HCT116 (cell line): ENCODE measurements at places on chromosomes 1 and 21. TPM values are rescaled to one million over a fixed set of nuclear protein-coding genes. Genes with fewer than 3 reads are reported as not detected.

- H3K4me1 ChIP-seq = no peaks in the 10 kb centered on the region
- H3K27me3 ChIP-seq = no peaks in the 10 kb centered on the region
- H3K27ac ChIP-seq = no peak overlapping the region
- H3K36me3 ChIP-seq = no peaks in the 10 kb centered on the region
- no peak overlapping the region for H3K4me3 ChIP-seq
- DNase-seq = no peak
These were observed 14.5 kb downstream of the CFHR4 start for GRCh38 chr1:196902344-196902743.

The MRPL20 gene
- total RNA-seq = 131 TPM

DNA sequence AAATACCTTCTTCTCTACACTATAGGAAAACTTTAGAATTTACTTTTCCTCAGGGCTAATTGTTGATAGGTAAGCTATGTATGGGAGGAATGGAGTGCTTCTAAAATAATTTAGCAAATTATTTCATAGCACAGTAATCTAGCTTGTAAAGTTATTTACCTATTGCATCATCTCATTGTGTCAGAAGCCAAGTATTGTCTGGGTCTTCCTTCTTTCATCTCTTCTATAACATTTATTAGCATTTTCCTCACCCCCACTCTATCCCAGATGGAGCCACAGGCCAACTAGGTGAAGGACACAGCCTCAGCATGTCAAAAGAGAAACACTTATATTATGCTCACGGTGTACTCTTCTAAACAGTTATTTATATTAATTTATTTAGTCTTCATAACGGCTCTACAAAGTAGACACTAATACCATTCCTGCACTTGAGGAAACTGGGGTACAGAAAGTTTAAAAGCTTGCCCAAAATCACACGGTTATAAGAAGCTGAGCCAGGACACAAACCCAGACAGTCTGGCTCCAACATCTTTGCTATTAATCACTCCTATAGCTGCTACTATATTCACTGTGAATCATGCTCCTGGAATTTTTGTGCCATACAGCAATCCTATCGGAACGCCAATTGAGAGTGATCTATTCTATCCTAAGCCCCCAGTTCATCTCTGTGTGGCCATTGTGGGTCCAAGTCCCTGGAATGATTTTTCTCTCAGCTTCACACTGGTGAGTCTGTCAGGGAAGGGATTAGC is 43.1 kb downstream of the OR10J5 start:
- no peak for DNase-seq
- H3K27me3 ChIP-seq = no peaks in the 10 kb centered on the region
- H3K4me1 ChIP-seq = no peaks in the 10 kb centered on the region
- no peak overlapping the region for H3K4me3 ChIP-seq
- H3K36me3 ChIP-seq = no peaks in the 10 kb centered on the region

The PCBP3 gene
- total RNA-seq = 3.1 TPM

DNA sequence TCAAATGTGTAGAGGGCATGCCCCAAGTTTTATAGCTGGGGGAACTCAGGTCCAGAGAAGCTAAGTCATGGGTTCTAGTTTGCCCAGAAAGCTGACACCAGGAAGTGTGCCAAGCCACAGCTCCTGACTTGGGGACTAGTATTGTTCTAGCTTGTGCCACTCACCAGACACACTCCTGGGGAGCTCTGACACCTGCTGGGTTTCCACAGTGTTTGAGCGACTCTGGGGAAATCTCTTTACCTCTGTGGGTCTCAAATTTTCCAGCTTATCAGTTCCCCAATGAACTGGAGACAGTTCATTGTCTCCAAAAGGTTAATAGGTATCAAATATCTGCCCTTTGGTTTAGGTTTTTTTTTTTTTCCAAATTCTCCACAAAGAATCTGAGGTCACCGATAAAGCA is 4.2 kb downstream of the KISS1 start:
- H3K27me3 ChIP-seq = no peaks in the 10 kb centered on the region
- no peaks in the 10 kb centered on the region for H3K36me3 ChIP-seq
- H3K27ac ChIP-seq = no peak overlapping the region
- no peak for DNase-seq
- no peak overlapping the region for H3K4me3 ChIP-seq
- peaks cover 25% of the 10 kb centered on the region for H3K4me1 ChIP-seq

DNA sequence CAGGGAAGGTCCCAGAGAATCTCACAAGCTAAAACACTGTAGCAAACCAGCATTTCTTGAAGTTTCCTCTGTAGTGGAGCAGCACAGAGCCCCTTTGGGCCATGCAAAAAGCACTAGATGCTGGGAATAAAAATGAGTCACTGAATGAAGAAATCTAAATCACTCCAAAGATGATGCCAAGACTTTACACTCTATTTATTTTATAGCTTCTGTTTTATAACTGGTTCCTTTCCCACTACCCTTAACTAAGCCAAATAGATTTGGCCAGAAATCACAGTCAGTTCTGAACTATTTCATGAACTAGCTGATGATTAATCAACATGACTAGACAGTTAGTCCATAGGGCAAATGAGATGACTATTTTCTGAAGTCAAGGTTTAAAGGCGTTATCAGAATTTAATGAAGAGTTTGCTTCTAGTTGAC is 89.5 kb downstream of the SCMH1 start:
- DNase-seq = no peak
- peaks cover 8% of the 10 kb centered on the region; the same call in 1 of the 2 replicates for H3K36me3 ChIP-seq
- no peak overlapping the region for H3K4me3 ChIP-seq

The SH2D5 gene
- total RNA-seq = 10.4 TPM

- no peak overlapping the region for H3K27ac ChIP-seq
- no peak for DNase-seq
- H3K4me3 ChIP-seq = no peak overlapping the region
- no peaks in the 10 kb centered on the region for H3K27me3 ChIP-seq
- no peaks in the 10 kb centered on the region for H3K36me3 ChIP-seq
These were observed 71.3 kb upstream of the S1PR1 start for GRCh38 chr1:101165532-101165931.

DNA sequence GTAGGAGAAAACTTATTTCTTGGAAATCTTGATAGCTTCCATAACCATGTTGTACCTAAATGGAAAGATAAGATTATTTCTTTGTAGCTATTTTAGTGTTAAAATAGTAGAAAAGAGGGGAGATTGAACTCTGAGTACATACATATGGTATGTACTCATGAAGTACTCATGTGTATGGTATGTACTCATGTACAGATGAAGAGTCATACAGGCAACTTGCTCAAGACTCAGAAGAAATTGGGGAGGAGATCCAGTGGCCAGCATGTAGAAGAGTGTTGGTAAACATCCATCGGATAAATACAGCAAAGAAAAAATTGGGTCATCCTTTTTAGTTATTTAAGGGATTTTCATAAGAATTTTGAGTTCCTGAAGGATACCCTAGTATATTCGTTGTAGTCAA is 29.0 kb downstream of the MDM4 start:
- no peak overlapping the region for H3K4me3 ChIP-seq
- no peak overlapping the region for H3K27ac ChIP-seq
- no peak for DNase-seq

The LDLRAD1 gene
- total RNA-seq = 0.30 TPM

DNA sequence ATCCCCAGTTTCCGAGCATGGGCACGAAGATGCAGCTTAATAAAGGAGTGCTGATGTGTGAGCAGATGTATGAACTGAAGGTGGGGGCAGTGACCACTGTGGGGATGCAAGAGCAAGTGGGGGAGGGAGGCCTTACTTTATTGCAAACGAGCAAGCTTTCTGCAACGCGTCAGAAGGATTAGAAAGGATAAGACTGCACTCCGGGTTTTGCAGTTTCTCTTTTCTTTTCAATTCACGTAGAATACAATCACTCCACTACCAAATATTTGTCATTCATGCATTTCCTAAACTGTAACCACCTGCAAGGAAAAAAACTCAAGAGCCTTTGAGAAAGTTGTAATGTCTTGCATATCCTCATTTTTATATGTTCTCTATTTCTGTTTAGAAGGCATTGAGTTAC is 4.3 kb upstream of the OR2C3 start:
- H3K36me3 ChIP-seq = no peaks in the 10 kb centered on the region
- H3K4me1 ChIP-seq = no peaks in the 10 kb centered on the region
- no peak overlapping the region for H3K27ac ChIP-seq
- DNase-seq = no peak
- no peaks in the 10 kb centered on the region for H3K27me3 ChIP-seq

- H3K36me3 ChIP-seq = no peaks in the 10 kb centered on the region
- no peak overlapping the region for H3K27ac ChIP-seq
- H3K4me1 ChIP-seq = no peaks in the 10 kb centered on the region
- no peaks in the 10 kb centered on the region for H3K27me3 ChIP-seq
- H3K4me3 ChIP-seq = no peak overlapping the region
- no peak for DNase-seq
These were observed 362.4 kb downstream of the NEGR1 start for GRCh38 chr1:71919811-71920509.

GRCh38 chr1:150606463-150607142 is 22.8 kb downstream of the ENSA start:
- peaks cover 39% of the 10 kb centered on the region for H3K4me1 ChIP-seq
- H3K27me3 ChIP-seq = no peaks in the 10 kb centered on the region
- H3K27ac ChIP-seq = no peak overlapping the region
- no peak for DNase-seq
- no peaks in the 10 kb centered on the region for H3K36me3 ChIP-seq

GRCh38 chr21:36790616-36791015 is 91.7 kb downstream of the SIM2 start:
- H3K36me3 ChIP-seq = no peaks in the 10 kb centered on the region
- DNase-seq = no peak

GRCh38 chr1:145729196-145729595 is 9.9 kb downstream of the CD160 start:
- no peak for DNase-seq
- no peaks in the 10 kb centered on the region for H3K4me1 ChIP-seq
- H3K4me3 ChIP-seq = no peak overlapping the region
- no peak overlapping the region for H3K27ac ChIP-seq
- no peaks in the 10 kb centered on the region for H3K36me3 ChIP-seq

GRCh38 chr1:113701429-113701828 is 57.9 kb downstream of the PHTF1 start:
- no peak overlapping the region for H3K27ac ChIP-seq
- no peaks in the 10 kb centered on the region for H3K36me3 ChIP-seq
- no peak for DNase-seq
- no peaks in the 10 kb centered on the region for H3K27me3 ChIP-seq

DNA sequence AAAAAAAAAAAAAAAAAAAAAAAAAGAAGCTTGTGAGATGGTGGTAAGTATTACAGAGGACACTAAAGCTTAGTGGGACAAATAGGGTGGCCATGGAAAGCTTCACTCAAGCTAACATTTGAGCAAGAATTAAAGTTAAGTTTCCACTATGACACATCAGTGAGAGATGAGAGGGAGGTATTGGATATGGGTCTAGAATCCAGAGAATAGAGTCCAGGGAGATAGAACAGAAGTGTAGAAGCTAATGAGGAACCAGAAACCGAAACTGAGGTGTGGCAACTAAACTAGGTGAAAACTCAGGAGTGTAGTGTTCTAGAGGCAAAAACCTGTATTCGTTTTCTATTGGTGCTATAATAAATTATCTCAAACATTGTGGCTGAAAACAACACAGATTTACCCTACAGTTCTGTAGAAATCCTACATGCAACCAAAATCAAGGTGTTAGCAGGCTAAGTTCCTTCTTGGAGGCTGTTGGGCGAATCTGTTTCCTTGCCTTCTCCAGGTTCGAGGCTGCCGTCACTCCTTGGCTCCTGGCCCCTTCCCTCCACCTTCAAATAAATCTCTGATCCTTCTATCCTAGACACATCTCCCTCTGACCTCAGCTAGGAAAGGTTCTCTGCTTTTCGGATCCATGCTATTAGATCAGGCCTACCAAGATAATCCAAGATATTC is 36.2 kb downstream of the PTP4A2 start:
- no peak for DNase-seq
- no peaks in the 10 kb centered on the region for H3K4me1 ChIP-seq
- no peaks in the 10 kb centered on the region for H3K27me3 ChIP-seq

DNA sequence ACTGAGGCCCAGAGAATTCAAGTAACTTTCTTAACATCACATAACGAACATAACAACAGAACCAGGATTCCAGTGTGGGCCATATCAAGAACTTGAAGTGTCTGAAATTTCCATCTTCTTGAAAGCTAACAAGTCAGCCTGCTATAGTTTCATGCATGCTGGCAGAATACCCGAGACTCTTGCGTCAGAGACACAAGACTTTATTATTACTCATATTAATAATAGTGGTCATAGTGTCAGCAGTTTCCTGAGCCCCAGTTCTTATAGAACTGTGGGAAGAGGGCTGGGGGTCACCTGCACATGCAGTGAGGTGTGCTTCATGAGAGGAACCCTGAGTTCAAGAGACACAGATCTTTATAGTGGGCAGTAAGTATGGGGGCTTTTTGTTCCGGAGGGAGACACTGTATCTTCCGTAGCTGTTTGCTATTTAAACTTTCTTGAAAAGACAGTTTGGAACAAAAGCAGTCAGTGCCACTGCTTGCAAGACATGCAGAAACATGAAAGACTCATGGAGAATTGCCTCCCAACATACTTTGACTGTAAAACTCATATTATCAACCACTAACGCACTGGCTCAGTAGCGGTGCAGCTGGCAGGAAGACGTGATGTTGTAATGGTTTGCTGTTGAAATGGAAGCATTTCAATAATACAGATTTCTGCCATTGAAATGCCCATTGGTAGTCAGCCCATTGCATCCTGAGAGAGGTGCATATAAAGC is 339.2 kb downstream of the ADGRL2 start:
- no peak overlapping the region for H3K27ac ChIP-seq
- no peaks in the 10 kb centered on the region for H3K4me1 ChIP-seq
- no peaks in the 10 kb centered on the region for H3K27me3 ChIP-seq
- H3K4me3 ChIP-seq = no peak overlapping the region

DNA sequence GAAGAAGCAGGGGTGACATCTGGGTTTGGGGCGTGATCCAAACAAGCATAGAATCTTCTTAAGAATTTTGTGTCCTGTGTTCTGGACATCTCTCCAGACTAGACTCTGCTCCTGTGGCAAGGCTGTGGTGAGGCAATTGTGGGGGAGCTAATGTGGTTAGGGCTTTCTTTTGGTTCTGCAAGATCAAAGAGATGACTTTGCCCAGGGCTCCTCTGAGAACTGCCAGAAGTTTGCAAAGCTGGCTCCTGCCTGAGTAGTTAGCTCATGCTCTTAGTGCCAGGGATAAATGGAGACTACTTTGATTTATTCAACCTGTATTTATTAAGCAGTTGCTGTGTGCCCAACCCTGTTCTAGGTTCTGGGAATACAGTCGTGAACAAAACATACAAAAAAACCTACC is 34.0 kb upstream of the CRNN start:
- no peak overlapping the region for H3K4me3 ChIP-seq
- no peaks in the 10 kb centered on the region for H3K36me3 ChIP-seq
- no peak overlapping the region for H3K27ac ChIP-seq

The GCSAML gene
- total RNA-seq = not detected

DNA sequence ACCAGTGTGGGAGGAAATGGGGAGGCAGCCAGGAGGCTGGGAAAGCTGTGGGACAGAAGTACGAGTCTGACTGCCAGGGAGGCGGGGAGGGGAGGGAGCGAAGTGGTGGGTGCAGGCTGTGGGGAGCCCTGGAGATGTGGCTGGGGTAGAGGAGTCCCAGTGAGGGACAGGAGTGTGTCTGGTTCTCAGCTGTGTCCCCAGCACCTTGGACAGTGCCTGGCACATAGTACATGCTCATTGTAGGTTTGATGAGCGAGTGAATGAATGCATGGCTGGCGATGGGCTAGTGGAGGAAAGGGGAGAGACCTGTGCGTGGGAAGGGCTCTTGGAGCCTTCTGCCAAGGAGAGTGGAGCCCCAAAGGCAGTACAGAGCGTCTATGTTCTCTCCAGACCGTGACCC is 104.1 kb downstream of the SIK1 start:
- no peaks in the 10 kb centered on the region for H3K27me3 ChIP-seq
- H3K36me3 ChIP-seq = no peaks in the 10 kb centered on the region
- H3K27ac ChIP-seq = no peak overlapping the region
- no peak for DNase-seq
- no peak overlapping the region for H3K4me3 ChIP-seq
